ENCODE measurements at places on chromosomes 1 and 21. TPM values are rescaled to one million over a fixed set of nuclear protein-coding genes. Genes with fewer than 3 reads are reported as not detected.

Gene SHE
- polyA plus RNA-seq = not detected

Gene SPRR1A
- polyA plus RNA-seq = 9.4 TPM

Gene TBX19
- 0.35 TPM for polyA plus RNA-seq

Gene RASAL2
- 4.9 TPM for polyA plus RNA-seq

Gene NPPA
- polyA plus RNA-seq = not detected

Gene BCAR3
- polyA plus RNA-seq = 80.6 TPM

Gene MAGI3
- 1.8 TPM for polyA plus RNA-seq

Gene KRTAP19-1
- polyA plus RNA-seq = not detected

Gene CD1E
- polyA plus RNA-seq = not detected

Gene S100A16
- polyA plus RNA-seq = 1,700 TPM

Gene SPRR4
- 0.14 TPM for polyA plus RNA-seq

Gene AGMAT
- polyA plus RNA-seq = 0.78 TPM

All from foreskin keratinocyte (primary cell).